ENCODE measurements at places on chromosomes 7 and 10.

DNA sequence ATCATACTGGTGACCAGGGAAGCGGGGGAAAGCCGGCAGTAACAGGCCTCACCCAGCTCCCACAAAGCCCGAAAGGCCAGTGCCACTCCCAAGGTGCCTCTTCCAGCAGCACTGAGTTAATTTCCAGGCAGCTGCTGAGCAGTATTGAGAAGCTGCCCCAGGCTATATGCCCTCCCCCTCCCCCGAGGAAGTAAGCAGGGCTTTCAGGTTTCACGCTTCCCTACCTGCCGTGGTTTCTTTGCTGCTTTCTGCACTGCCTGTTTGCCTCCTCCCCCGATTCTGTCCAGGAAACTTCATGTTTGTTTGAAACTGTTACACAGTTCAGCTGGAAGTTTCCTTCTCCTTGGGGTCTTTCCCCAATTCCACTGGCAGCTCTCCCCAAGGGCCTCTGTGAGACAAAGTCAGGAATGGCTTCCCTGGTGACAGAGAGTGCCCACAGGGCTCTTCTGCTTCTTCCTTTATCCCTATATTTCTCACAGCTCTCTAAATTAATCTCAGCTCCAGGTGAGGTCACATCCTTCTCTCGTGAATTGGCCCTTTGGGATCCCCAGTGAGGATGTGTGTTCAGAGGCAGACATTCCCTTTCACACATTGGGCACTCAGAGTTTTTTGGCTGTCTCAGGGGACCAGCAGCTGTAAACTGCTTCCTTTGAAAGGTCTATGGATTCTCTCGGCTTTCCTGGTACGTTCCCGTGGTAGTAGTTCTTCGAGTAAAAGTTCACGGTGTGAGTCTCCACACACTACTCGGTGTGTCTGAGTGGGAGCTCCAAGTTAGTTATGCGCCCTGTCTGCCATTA is 19.4 kb downstream of the C1GALT1 start:
- no peak for DNase-seq

DNA sequence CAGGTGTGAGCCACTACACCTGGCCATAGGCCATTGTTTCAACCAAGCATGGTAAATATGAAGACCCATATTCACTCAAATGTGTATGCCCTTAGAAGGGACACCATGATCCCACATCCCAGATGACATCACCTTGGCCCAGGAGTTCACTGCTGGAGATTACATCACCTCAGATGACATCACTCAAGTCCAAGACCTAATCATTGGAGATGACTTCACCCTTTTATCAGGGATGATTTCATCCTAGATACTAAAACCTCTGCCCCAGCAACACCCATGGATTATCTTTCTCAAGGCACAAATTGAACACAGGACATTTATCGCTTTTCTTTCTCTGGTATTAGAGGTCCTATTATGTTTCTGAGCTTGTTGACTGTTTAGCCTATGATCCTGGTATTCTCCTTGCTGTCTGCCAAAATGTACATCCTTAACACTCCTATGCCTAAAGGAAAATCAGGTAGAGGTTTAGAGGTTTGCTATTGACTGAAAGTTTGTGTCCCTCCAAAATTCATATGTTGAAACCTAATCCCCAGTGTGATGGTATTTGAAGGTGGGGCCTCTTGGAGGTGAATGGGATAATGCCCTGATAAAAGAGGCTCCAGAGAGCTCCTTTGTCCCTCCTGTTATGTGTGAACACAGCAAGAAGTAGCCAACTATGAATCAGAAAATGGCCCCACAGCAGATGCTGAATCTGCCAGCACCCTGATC is 9.8 kb upstream of the CYP2C18 start:
- DNase-seq, result no peak

GRCh38 chr7:132779164-132779563 is 202.9 kb upstream of the PLXNA4 start:
- no peak for DNase-seq

DNA sequence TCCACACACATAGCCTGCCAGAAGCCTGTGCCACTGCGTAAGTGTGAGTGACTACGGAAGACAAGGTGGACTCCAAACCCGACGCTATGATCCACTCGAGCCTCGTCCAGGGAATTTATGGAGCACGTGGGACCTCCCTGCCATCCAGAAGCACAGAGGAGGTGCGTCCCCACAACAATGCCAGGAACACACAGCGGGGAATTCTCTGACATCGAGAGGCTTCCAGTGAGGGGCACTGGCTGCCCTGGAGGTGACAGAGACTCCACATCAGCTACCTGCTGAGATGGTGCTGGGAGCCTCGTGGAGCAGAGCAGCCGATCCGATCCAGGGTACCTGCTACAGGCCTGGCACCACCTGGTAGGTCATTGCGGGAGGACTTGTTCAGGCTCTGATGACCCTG is 72.2 kb upstream of the INSIG1 start:
- DNase-seq, result no peak

DNA sequence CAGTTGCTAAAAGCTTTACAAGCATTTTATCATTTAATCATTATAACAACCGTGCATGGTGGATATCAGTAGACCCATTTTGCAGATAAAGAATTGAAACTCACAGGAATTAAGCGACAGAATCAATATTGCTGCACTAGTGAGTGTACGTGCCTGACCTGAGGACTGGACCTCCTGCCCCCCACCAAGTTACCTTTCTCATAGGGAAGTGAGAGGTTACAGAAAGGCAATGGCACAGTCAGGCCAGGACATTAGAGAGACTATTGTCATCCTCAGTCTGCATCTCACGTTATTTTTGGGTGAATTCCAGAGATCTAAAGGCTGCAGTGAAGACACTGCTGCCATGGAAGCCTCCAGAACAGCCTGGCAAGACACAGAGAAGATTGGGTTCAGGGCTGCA is 80.9 kb downstream of the WDFY4 start:
- no peak for DNase-seq

DNA sequence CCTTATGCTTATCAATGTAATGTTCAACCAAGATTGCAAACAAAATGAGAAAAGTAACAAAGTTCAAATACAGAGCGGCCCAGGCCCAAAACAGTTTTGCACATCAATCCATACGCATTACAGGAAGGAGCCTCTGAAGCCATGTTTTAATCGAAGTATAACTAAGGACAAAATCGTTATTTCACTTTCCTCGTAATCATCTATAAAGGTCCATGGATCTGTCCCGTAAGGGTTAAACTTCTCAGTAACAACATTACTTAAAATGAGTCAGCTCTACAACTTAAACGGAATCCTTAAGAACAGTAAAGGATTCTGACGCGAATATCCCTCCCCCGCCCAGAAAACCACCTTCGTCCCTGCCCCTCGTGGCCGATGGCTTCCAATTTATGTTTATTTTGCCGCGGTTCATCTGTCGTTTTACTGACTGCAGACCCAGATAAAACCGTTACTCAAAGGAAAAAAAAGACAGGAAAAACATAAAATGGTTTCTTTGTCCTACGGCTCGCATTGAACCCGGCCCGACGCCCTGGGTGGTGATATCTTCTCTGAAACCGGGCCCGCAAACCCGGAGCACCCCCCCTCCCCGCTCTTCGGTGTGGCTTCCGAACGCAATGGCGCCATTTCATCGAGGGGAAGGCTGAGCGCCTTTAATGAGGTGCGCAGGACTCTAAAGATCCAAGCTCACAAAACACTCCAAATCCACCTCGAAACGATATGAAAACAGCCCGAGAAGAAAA is 1.1 kb downstream of the HNRNPA2B1 start:
- DNase-seq, result peak; percentile 47

- DNase-seq, result no peak
Measured at GRCh38 chr7:31079126-31079823, 27.2 kb downstream of the ADCYAP1R1 start.

GRCh38 chr7:135904282-135904681 is 72.9 kb downstream of the MTPN start:
- no peak for DNase-seq

GRCh38 chr7:126361183-126361582 is 891.6 kb downstream of the GRM8 start:
- DNase-seq, result no peak

DNA sequence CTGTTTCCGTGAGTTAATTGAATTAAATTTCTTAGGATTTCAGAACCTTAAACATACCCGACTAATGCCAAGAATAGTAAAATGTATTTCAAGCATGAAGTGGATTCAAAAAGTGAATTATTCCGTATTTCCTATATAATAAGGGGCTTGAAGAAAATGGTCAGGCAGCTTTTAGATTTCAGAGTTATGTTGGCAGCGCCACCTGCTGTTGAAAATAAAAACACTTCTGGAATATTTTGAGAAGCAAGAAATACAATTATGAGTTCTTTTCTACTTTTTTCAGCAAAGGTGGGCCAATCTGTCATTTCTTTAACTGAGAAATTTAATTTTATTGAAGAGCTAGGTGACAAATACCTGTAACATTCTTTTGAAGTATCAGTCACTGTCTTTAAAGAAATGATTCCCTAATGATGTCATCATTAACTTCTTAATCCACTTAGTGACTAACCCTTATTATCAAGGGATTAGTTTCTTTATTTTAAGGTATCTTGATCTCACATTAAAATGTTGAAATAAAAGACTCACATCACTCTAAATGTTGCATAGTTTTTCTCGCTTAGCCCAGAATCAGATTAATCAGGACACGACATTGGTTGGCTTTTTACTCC is 36.6 kb upstream of the AGR3 start:
- DNase-seq, result peak; percentile 60

DNA sequence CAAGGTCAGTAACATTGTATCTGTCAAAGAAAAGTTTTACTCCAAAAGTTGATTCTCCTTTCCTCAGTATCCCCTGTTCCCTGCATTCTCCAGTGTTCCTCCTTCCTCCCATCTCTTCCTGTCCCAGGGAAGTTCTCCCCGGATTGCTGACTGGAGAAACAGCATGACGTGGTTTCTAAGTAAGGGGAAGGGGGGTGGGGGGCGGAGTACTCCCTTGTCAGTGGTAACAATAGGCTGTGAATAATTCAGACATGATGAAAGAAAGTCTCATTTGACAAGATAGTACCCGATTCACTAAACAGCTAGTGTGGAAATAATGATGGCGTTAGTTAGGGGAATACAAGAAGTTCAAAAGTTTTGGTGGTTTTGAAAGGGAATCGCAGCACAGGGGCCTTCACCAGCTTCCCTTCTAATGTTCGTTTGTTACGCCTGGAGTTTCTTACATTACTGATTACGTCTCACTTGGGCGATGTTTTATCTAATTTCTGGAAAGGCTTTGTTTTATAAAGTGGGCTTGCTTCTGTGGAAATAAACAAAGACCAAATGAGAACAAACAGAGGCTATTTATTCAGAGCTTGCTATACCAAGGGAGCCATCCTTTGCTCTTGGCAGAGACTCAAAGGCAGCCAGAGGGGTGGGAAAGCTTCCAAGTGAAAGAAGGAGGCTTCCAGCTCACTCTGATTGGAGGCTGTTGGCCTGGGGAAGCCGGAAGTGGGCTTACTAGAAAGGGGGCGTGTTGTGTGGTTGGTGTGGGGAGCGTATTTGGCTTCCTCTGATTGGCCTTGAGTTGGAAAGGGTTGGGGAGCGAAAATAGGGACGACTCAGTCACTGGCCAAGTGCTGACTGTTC is 453.7 kb downstream of the SDK1 start:
- no peak for DNase-seq

- DNase-seq, result no peak
Measured at GRCh38 chr7:121369462-121369861, 26.6 kb downstream of the FAM3C start.

DNA sequence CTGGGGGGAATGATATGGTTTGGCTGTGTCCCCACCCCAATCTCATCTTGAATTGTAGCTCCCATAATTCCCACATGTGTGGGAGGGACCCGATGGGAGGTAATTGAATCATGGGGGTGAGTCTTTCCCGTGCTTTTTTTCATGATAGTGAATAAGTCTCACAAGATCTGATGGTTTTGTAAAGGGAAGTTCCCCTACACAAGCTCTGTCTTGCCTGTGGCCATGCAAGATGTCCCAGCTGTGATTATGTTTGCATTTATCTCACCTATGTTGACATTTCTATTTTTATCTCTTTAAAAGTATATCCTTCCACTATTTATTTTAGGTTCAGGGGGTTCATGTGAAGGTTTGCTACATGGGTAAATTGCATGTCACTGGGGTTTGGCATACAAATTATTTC is 323.9 kb upstream of the GLI3 start:
- DNase-seq, result no peak

DNA sequence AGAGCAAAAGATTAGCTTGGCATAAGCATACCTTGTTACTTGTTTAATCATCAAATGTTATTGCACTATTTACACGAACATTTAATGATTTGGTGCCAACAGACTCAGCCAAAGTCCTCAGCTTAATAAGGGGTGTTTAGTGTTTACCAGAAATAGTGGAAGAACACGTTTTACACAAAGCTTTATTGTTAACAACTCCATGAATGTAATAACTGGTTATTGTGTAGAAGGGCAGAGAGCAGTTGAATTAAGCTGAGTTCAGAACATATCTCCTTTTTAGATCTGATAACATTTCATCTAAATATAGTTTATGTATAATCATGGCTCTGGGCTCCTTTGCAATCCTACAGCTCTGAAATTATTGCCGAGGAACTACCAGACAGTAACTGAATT is 99.1 kb downstream of the CABCOCO1 start:
- no peak for DNase-seq

DNA sequence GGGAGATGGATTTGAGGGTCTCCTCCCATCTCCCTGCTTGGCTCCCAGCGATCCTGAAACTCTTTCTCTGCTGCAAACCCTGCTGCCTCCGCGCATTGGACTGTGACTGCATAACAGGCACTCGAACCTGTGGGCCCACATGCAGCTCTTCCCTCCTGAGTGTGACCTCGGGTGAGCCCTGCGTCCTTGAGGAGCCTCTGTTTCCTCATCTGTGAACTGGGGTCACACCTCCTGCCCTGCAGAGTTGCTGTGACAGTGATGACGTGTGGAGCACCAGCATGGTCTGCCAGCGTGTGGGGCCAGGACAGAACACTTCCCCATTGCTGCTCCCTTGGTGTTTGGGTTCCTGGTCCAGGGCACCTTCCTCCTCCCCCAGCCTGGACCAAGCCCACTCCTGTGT is 46.9 kb upstream of the PSMG3 start:
- DNase-seq, result no peak

GRCh38 chr10:132847416-132847777 is 61.5 kb upstream of the NKX6-2 start:
- no peak for DNase-seq

DNA sequence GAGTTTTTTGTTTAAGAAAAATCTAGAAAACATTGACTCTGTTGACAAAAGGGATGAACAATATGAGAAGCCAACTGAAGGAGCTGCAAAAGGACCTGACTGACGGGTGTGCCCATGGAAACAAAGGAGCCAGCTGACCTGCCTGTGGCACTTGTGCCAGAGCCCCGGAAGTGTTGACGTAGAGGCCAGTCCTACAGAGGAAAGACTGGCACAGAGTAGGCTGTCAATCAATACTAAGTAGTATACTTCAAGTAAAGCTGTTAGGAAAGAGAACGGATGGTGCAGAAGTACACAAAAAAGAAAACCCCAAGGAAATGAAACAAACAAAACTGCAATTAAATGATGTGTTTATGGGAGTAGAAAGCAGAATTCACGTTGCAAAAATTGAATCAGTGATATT is 19.0 kb upstream of the ABI1 start:
- no peak for DNase-seq
